Stimulated activated CD4-positive, alpha-beta T cell treated with anti-CD3 and anti-CD28 coated beads, Interleukin-1b, Interleukin-23, amount 100 ng/mL, for 4 hours (primary cell): ENCODE measurements at places on chromosomes 13 and 19.

DNA sequence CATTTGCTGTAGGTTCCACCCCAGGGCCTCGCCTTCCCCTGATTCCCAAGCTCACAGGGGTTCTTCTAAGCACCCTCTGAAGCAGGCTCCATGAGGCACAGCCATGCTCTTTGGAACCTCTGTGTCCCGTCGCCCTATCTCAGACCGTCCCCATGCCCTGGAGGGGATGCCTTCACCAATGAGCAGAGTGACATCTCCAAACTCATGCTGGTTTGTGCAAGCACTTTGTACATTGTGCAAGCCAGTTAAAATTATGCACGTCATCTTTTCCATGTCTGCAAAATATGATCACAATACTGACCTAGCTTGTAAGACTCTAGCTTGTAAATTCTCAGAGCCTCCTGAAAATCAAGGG lies 46.5 kb upstream of the RAP2A start:
- no peak for DNase-seq

- DNase-seq, result no peak
These were observed 67.7 kb upstream of the SERP2 start for GRCh38 chr13:44305917-44306370.

DNA sequence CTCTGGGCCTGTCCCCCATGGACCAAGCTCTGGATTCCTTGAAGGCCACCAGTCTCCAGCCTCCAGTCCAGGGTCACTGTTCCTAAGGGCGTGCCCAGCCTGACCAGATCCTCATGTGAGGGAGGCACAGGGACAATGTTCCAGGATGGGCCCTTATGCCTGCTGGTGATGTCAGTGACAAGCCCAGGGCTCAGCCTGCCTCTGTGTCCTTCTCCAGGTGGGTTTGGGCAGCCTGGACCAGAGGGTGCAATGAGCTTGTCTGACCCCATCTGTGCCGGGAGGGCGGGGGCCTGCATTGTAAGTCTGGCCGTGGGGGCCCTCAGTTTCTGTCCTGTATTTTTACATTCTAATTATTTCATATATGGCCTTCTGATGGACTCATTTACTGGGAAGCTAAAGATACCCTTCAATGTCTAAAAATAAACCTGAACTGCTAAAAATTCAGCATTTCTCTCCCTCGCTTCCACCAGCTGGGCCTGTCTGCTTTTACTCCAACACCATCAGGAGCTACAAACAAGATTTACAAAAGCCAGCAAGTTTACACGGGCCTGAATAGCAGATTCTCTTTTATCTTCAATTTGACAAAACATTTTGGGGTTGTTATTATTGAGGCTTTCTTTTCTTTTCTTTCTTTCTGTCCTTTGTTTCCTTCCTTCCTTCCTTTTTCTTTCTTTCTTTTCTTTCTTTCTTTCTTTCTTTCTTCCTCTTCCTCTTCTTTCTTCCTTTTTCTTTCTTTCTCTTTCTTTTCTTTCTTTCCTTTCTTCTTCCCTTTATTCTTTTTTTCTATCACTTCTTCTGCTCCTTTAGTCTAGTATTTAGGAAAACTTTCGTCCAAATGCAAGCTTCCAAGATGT lies 34.2 kb upstream of the C19orf12 start:
- DNase-seq, result no peak

DNA sequence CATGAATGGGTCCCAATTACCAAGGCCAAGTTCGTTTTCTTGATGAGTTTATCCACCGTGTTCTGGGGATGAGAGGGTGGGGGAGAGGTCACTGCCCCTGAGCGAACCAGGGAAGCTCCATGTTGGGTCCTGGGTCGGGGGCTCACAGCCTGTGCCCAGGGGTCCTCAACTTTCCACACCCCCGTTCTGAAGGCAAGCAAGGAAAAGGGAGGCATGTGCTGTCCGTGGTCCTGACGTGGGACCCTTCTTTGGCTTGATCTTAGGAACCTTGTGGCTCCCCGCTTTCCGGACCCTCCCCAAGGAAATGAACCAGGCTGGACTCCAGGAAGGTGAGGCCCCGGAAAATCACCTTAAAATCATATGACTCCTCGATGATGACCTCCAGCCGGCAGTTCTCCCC lies 18.2 kb upstream of the MEIS3 start:
- no peak for DNase-seq

DNA sequence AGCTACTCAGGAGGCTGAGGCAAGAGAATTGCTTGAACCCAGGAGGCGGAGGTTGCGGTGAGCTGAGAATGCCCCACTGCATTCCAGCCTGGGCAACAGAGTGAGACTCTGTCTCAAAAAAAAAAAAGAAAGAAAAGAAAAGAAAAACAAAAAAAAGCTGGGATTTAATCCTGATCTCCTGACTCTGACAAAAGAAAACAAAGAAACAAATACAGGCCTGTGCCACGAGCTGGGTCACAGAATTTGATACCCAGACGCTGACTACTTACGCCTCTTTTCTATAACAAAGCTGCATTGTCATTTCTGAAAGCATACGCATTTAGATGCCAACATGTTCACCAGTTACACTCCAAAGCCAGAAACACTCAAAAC lies 18.2 kb upstream of the GTF2F2 start:
- no peak for DNase-seq

DNA sequence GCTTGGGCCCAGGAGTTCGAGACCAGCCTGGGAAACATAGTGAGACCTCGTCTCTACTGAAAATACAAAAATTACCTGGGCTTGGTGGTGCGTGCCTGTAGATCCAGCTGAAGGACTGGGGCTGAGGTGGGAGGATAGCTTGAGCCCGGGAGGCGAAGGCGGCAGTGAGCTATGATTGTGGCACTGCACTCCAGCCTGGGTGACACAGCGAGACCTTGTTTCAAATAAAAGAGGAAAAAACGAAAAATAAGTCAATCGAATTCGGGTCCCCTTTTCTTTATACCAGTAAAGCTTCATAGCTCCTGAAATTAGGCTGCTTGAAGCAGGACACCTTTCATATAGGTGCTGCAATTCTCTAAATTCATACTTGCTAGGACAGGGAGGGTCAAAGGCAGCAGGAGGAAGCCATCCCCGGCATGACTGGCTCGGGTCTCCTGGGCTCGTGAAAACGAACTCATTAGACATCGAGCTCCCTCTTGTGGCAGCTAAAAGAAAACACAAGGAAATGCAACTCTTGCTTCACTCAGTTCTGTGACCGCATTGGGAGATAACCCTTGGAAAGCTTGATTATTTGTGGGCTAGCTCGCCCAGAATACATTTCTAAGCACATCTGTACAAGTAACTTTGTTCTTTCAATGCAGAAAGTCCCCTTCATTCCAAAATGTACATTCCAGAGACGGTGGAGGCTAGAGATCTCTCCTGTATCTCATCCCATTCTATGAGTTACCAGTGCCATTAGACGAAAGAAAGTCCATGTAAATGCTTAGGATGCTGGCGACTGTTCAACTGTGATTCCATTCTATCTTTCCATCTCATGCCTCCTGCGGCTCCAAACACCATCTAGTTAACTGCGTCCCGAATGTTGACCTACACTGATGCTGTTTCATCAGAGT lies 16.8 kb downstream of the FPR2 start:
- peak; percentile 21 for DNase-seq

- DNase-seq, result no peak
These were observed 37.7 kb downstream of the CNMD start for GRCh38 chr13:52701728-52702465.

DNA sequence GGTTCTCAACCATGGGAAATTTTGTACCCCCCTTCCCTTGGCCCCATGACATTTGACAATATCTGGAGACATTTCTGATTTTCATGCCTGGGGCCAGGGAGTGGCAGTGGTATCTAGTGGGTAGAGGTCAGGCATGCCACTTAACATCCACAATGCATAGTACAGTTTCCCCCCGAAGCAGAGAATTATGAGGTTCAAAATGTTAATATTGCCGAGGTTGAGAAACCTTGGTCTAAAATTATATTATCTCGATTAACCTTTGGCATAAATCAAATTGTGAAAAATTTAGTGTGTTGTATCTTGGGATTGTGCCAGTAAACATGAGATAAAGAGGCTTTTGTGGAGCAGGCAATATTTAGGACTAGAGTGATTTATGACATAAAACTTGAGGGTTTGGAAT lies 147.9 kb downstream of the LMO7 start:
- DNase-seq, result no peak
